ENCODE measurements at places on chromosomes 7 and 10. TPM values are rescaled to one million over a fixed set of nuclear protein-coding genes. Genes with fewer than 3 reads are reported as not detected.

- DNase-seq = no peak
Observed at GRCh38 chr10:52143338-52143737, 170.7 kb upstream of the DKK1 start.

- DNase-seq = no peak
Observed at GRCh38 chr10:132445516-132446194, 48.7 kb downstream of the PWWP2B start.

DNA sequence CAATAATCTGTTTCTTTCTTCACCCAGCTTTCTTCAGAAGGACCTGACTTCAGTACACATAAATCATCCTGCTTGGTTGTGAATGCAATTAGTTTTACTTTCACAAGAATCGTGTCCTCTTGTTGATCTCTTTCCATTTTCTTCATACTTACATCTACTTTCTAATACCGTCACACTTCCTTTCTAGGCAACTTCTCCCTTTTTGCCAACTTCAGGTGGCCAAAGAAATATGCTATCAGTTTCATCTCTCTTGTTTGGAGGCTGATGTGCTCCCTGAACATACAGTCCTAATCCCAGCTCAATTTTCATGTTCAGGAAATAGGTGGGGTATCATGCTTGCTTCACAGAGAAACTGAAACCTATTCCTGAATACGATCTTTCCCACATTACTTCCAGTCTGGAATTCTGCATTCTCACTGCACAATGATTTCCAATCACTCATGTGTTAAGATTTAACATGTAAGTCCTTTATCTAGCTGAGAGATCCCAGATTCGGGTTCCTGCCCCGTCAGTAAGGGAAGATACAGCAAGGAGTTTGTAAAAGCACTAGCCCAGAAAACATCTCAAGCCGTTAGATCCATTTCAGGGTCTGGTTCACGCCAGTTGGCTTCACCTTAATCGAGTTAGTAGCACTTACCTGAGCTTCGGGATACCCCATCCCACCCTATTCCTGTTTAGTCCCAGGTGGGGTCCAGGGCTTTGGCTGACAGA, 994 bp downstream of the SLC25A28 start:
- peak; percentile 37 for DNase-seq

Gene PHF14
- 29.8 TPM for total RNA-seq

DNA sequence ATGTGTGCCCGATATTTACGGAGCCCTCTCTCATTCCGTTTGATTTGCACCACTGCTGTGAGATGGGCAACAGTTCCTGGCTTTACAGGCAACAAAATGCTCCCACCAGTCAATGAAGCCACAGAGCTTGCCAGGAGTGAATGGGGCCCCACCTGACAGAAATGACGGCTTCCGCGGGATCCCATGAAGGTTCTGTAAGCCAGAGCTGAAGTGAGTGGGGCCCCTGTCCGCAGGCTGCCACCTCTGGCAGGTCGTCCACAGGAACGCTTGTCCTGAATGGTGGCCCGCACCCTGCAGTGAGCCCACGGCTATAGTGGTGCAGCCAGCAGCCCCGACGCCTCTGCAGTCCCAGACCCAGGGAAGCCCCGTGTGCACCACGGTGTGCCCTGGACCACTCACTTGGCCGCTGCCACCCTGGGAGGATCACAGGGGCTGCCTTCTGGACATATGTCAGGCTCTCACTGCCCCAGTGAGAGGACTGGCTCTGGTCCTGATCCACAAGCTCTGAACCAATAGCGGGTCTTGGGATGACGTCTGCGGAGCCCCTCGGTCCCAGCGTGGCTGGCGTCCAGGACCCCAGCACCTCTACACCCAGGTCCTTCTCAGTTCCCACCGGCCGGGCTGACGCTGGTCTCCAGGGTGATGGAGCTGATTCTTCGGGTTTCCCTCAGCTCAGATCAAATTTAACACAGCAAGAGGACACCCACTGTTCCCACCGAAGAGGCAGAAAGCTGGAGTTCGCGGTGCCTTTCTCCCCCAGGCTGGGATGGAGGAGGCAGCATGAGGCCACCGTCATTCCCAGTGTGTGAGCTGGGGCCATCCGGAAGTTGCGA, 511.9 kb downstream of the DNAJB6 start:
- DNase-seq = no peak

- no peak for DNase-seq
Observed at GRCh38 chr10:131869344-131869743, 31.5 kb upstream of the PPP2R2D start.

GRCh38 chr7:149773446-149774236, at the start of gene ZNF467:
Gene ZNF467, minus strand, starts transcription at chr7:149773588. Its CDS starts 2,556 bp downstream, at chr7:149771032.
- DNase-seq = peak; percentile 62

Gene STRA8
- total RNA-seq = not detected

Gene CHCHD1
- 16.2 TPM for total RNA-seq

Gene TAS2R41
- total RNA-seq = not detected

GRCh38 chr7:22542254-22542653, 42.3 kb upstream of the STEAP1B start:
- no peak for DNase-seq

- DNase-seq = peak; percentile 74
Observed at GRCh38 chr10:105398202-105398601, 757.1 kb downstream of the SORCS3 start.

GRCh38 chr7:112646783-112647182, 143.4 kb downstream of the TMEM168 start:
- DNase-seq = no peak

DNA sequence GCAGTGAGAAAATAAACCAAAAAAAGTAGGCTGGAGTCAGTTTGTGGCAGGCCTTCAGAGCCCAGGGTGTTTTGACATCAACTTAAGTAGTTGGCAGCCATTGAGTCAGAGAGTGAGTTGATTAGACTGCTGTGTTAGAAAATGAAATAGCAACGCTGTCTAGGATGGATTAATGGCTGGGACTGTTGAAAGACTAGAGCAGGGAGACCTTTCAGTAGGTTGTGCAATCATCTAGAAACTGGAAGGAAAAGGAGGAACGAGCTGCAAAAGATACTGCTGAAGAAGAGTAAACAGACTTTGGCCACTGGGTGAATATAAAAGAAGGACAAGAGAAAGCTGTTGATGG, 28.6 kb upstream of the TRIL start:
- DNase-seq = peak; percentile 82

Gene SPDYE16
- total RNA-seq = 0.17 TPM

Gene FAM107B
- total RNA-seq = 18.0 TPM

Gene LMOD2
- total RNA-seq = not detected

Gene FLNC
- 191 TPM for total RNA-seq

GRCh38 chr7:28579571-28579970, 167.3 kb downstream of the CREB5 start:
- no peak for DNase-seq

DNA sequence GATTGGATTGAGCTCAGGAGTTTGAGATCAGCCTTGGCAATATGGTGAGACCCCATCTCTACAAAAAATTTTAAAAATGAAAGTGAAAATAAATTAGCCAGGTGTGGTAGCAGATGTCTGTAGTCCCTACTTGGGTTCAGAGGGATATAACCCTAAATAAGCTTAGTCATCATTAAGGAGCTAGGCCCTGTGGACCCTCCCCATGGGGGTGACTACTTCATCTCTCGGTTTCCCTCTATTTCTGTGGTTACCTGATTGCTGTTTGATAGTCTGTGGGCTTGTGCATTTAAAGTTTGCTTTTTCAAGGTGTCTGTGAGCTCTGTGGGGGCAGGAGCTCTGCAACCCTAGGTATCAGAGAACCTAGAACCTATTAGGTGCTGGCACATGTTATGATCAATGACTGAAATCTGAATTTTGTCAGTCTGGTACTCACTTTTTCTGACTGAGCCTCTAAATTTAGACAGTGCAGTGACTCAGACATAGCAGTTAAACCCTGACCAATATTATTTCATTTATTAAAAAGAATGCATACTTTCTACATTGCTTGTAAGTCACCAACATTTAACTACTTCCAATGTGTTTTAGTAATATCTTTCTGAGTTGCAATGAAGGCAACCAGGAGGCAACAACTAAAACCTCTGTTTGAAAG, 8.1 kb upstream of the CUZD1 start:
- DNase-seq = peak; percentile 47

Gene AKR1C4
- total RNA-seq = not detected

DNA sequence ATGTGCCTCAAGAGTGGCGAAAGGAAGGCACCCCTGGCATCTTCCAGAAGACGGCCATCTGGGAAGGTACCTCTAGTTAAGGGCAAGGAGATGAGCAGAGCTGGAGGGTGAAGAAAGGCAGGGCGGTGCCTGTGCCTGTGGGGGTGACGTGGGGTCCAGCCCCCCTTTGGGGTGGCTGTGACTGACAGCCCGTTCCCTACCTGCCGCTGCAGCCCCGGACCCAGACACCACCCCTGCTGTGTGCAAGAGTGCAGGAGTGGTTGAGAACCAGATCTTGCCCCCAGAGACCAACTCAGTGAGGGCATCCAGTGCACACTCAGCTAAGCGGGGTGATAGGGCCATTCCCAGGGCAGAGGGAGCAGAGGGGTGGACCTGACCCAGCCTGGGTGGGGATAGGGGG, 4.3 kb upstream of the MUC17 start:
- no peak for DNase-seq

Measured in fibroblast of lung (primary cell).